Ovary (tissue), 10 donors: ENCODE measurements at places on chromosomes 1 and 21. TPM values are rescaled to one million over a fixed set of nuclear protein-coding genes. Genes with fewer than 3 reads are reported as not detected.

DNA sequence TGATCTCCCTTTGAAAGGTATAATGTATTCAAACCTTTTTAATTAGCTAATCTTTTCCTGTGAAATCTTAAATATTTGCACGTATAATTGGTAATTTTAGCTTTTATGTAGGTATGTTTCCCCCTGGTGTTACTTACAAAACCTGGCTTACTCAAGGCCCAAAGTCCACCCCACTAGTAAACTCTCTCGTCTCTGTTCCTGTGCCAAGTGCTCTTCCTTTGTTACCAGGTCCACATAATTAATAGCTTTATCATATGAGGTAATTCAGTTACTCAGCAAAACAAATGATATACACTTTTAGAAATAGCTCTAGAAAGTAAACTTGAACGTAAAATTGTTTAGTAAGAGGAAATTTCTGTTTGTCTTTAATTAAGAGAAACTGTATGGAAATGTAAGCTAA, 36.7 kb downstream of the NFIA start:
- no peak overlapping the region for H3K27ac ChIP-seq
- H3K36me3 ChIP-seq: no peaks in the 10 kb centered on the region
- no peaks in the 10 kb centered on the region for H3K27me3 ChIP-seq
- no peak for DNase-seq
- H3K4me3 ChIP-seq: no peak overlapping the region

GRCh38 chr1:221511797-221512196, 230.1 kb downstream of the DUSP10 start:
- H3K4me1 ChIP-seq: no peaks in the 10 kb centered on the region
- H3K4me3 ChIP-seq: no peak overlapping the region
- no peak overlapping the region for H3K27ac ChIP-seq
- no peak for DNase-seq
- no peaks in the 10 kb centered on the region for H3K27me3 ChIP-seq
- H3K36me3 ChIP-seq: no peaks in the 10 kb centered on the region

GRCh38 chr1:165411396-165411795, 33.5 kb downstream of the RXRG start:
- no peak overlapping the region for H3K4me3 ChIP-seq
- no peak for DNase-seq
- H3K27ac ChIP-seq: no peak overlapping the region
- no peaks in the 10 kb centered on the region for H3K27me3 ChIP-seq

GRCh38 chr1:205229399-205229871, 1.7 kb downstream of the TMCC2 start:
- H3K27ac ChIP-seq: no peak overlapping the region
- peak; percentile 62 for DNase-seq
- H3K36me3 ChIP-seq: no peaks in the 10 kb centered on the region
- peaks cover 10% of the 10 kb centered on the region for H3K4me1 ChIP-seq

The PLPPR5 gene
- not detected for total RNA-seq

The TMPRSS2 gene
- 3.0 TPM for total RNA-seq

The KRTAP19-3 gene
- total RNA-seq: not detected
